ENCODE measurements at places on chromosomes 2 and 18.

DNA sequence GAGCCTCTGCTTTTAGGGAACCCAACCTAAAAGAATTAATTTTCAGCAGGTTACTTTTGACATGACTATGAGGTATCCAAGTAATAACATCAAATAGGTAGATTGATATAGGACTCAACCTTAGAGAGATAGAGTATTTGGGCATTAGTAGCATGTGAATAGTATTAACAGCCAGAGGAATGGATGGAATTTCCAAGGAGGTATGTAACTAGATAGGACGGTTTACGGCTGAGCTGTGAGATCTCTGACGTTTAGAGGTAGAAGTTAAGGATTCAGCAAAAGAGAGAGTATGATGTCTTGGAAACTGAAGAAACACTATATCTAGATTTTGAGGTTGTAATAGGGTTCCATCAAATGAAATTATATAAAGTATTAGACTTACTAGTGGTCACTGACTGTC lies 70.3 kb downstream of the HNMT start:
- DNase-seq: no peak

GRCh38 chr2:106307860-106308259 lies 113.8 kb upstream of the UXS1 start:
- DNase-seq: no peak

DNA sequence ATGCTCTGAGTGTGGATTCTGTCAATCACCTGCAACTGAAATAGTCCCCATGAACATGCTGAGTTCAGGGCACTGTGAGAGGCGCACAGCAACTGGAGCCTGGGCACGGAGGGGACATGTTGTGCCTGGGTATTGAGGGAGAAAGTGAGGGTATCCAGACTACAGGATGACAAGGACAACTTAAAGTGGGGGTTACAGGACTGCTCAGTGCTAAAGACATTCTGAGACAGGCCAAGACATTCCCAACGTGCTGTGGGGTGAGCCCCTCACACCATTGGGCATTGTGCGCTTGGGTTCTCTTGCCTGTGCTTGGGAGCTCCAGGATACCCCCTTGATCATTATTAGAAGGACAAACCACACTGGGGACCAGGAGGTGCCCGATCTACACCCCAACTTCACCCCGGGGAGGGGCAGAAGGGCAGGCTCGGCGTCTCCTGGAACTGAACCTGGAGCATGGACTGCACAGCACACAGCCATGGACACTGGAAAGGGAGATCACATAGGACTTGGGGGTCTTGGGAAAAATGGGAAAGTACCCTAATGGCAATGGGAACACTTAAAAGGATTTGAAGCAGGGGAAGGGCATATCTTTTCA lies 72.5 kb upstream of the HDAC4 start:
- no peak for DNase-seq

- DNase-seq: no peak
These were observed 1934.7 kb upstream of the CELF4 start for GRCh38 chr18:39500306-39500705.

DNA sequence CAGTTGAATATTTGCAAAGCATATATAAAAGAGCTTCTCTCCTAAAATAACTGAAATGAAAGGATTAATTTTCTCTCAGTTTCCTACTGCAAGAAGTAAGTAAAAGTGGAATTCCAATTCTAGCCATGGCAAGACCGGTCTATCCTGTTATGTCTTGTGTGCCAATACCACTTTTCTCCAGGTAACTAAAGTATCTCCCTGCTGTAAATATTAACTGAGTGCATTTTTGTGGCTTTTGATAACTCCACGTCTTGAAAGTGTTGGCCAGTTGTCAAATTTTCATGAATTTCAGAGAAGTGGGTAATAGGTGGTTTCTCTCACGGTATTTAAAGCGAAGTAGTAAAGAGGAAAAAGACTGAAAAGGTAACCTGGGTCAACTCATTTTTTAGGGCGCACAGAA lies 225.9 kb downstream of the NEDD4L start:
- DNase-seq: no peak

DNA sequence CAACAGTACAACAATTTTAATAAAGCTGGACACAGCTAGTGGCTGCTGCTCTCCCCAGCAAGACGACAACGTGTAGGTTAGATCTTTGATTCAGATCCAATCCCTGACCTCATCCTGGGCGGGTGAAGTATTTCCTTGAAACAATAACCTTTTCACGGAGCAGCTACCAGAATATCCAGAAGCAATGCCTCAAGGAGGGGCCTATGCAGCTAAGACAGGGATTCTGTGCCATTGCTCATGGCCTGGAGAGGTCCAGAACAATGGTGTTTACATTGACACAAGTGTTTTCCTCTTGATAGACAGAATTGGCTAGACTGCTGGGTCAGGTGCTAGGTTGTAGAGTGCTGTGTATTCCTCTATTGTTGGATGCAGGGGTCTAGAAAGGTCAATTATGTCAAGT lies 520.1 kb downstream of the BCL11A start:
- no peak for DNase-seq

- no peak for DNase-seq
These were observed 25.4 kb upstream of the TANK start for GRCh38 chr2:161134547-161135518.
